ENCODE measurements at places on chromosomes 5 and 9. TPM values are rescaled to one million over a fixed set of nuclear protein-coding genes. Genes with fewer than 3 reads are reported as not detected.

GRM6 gene
- total RNA-seq, result not detected

NEK6 gene
- 47.7 TPM for total RNA-seq

C9orf50 gene
- total RNA-seq, result not detected

C9orf78 gene
- total RNA-seq, result 30.2 TPM

MZB1 gene
- total RNA-seq, result 1.4 TPM

NUP214 gene
- total RNA-seq, result 106 TPM

TMC1 gene
- total RNA-seq, result not detected

CMYA5 gene
- total RNA-seq, result 15.7 TPM

ADRB2 gene
- total RNA-seq, result 0.85 TPM

CCL27 gene
- not detected for total RNA-seq

SCGB3A2 gene
- not detected for total RNA-seq

TEX48 gene
- total RNA-seq, result not detected

CSF2 gene
- total RNA-seq, result not detected

PIP5K1B gene
- total RNA-seq, result 51.8 TPM

HK3 gene
- total RNA-seq, result 1.6 TPM

TICAM2 gene
- not detected for total RNA-seq

PCDH1 gene
- 64.4 TPM for total RNA-seq

RFK gene
- 18.2 TPM for total RNA-seq

Measured in Peyer's patch (tissue), 4 donors.